Stimulated activated CD8-positive, alpha-beta memory T cell treated with anti-CD3 and anti-CD28 coated beads, Interleukin-4, amount 100 ng/mL, for 1 hour (primary cell): ENCODE measurements at places on chromosomes 3 and 15.

GRCh38 chr15:63677778-63678177, 80.6 kb downstream of the FBXL22 start:
- no peak for DNase-seq

- no peak for DNase-seq
Observed at GRCh38 chr3:40623567-40623966, 98.8 kb downstream of the ZNF621 start.

DNA sequence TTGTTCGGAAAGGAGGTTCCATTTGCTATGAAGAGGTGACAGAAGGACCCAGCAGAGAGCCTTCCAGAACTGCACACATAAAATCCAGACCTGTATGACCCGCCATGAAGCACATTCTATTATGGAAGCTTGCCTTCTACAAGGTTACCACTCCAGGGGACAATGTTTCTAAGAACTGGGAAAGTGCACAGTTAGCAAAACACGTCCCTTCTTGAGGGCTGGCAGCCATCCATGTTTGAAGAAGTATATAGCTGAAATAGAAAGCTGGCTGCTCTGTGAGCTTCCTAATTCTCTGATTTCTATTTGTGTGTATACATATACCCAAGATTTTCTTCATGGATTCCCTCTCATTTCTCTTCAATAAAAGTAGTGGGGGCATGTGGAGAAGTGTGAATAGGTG, 74.6 kb downstream of the CNTN3 start:
- DNase-seq, result no peak

DNA sequence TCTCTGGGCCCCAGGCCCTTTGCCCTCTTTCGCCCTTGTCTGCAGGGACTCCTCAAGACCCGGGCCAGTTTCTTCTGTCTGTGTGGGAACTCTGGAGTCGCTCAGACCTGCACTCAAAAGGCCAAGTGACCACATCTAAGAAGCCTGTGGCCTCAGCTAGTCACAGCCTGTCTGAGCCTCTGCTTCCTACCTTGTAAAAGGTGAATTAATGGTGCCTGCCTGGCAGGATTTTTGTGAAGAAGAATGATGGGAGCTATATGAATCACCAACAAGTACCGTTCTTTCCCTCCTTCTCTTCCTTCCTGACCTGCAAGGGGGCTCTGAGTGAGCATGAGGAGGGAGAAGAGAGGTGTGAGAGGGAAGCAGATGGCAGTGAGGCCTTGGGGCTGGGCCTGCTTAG, 7.5 kb downstream of the PLIN1 start:
- DNase-seq, result no peak

DNA sequence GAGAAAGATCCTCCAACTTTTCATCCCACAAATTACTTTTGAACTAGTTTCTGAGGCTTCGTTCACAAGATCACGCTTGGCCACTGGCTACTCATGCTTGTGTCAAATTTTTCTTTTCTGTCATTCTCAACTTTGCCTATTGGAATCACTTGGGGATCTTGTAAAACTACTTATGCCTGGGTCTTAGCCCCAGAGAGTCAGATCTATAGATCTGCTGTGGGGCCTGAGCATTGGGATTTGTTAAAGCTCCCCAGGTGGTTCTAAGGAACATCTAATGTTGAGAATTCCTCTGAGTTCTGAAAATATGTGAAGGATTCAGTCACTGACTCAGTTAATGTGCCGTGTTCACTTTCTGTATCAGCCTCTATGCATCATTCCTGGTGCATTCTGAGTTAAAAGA, 71.7 kb upstream of the VGLL3 start:
- no peak for DNase-seq

GRCh38 chr15:67127965-67128364, 62.6 kb downstream of the SMAD3 start:
- no peak for DNase-seq

- no peak for DNase-seq
Observed at GRCh38 chr15:77500989-77501388, 80.3 kb downstream of the HMG20A start.

DNA sequence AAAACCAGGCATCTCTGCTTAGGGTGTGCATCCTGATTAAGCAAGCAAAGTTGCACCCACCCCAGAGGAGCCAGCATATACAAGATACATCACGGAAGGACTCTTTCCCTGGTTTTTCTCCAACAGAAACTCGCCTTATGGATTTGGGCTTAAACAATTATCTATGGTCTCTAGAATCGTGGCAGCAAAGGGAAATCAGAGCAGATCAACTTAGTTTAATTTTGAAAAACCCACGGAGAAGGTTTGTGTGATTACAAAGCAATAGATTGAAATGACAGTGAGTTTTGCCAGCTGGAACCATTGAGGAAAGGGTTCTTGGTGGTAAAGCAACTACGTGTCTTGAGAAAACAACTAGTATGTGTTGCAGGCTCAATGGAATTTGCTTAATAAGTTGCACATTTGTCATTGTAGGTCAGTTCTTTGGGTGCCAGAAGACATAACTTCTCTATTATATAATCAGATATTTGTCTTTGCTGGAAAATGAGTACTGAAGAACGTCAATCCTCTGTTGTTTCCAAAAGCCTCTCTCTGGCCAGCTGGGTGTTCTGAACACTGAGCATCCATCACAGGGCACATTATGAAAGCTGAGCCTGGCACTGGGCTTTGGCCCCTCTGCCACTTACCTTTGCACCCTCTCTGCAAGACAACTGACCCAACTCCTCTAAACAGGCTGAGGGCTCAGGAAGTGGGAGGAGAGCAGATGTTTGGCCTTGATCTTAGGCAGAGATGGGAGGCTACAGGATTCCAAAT, 75.7 kb upstream of the FBN1 start:
- no peak for DNase-seq

DNA sequence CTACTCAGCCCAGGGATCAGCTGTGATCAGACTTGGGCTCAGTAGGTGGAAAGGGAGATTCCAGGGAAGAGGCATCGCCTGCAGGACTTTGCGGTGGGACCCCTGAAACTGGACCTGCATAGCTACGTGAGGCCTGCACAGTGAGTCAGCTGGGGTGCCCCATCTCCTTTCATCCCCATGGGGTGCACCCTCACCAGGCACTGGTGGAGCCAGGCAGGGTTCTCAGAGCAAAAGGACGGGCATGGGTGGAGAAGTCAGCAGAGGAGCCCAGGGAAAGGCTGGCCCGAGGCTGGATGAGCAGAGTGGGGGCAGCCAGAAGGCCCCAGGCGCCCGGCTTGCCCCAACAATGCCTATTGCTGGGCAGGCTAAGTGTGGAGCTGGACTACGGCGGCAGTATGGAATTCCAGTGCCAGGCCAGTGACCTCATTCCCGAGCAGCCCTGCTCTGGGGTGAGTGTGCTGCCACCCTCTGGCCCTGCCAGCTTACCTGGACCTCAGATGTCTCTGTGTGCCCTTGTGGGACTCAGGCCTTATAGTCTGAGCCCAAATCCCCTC, 19.7 kb downstream of the ACAA1 start:
- no peak for DNase-seq

GRCh38 chr15:40104296-40104864, 4.3 kb downstream of the BMF start:
- DNase-seq, result no peak

- no peak for DNase-seq
Observed at GRCh38 chr3:11613319-11613718, 30.4 kb downstream of the VGLL4 start.
